GM04504 (cell line): ENCODE measurements at places on chromosomes 3 and 15.
A peak's percentile ranks its signal among the peaks of the same experiment; 100 is the strongest.

- no peak for DNase-seq
These were observed 15.0 kb downstream of the TIGIT start for GRCh38 chr3:114308830-114309229.

DNA sequence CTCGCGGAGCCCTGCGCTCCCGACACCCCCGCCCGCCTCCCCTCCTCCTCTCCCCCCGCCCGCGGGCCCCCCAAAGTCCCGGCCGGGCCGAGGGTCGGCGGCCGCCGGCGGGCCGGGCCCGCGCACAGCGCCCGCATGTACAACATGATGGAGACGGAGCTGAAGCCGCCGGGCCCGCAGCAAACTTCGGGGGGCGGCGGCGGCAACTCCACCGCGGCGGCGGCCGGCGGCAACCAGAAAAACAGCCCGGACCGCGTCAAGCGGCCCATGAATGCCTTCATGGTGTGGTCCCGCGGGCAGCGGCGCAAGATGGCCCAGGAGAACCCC, 464 bp downstream of the SOX2 start:
- no peak for DNase-seq

- DNase-seq, result peak; percentile 93
These were observed 45.6 kb downstream of the LRTM1 start for GRCh38 chr3:54882129-54882833.

DNA sequence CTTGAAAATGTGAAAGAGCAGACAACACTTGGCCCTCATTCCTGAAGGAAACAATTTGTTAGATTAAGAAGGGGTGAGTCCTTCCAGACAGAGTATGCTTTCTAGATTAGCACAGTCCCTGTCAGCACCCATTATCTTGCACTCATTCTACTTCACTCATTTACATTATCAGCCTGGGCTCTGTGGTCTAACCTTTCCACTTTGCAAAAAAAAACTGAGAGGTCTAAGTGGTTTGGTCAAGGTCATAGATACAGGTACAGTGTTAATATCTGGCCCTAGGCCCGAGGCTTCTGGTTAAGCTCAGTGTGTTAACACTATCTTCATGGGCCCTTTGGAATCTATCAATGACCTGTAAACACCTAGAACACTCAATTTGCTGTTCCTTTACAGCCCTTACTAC, 123.4 kb upstream of the LRRN1 start:
- no peak for DNase-seq

DNA sequence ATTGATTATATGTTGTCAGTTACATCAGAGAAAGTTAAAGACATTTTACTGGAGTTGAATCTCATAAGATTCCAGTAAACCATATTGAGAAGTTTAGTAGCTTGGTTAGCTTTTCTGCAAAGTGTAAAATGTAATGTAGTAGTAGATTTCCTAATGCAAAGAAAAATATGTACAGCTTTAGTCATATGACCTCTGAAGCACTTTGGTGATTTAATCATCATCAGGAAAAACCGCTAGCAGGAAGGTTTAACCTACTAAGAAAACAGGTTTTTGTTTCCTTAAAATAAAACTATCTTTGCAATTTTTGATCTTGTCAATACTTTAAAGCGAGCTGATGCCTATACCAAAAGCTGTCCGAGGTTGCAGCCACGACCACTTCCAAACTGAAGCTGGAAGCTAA, 364.6 kb upstream of the ZNF385D start:
- no peak for DNase-seq

- no peak for DNase-seq
These were observed 47.4 kb upstream of the ZBTB20 start for GRCh38 chr3:115194476-115194875.

DNA sequence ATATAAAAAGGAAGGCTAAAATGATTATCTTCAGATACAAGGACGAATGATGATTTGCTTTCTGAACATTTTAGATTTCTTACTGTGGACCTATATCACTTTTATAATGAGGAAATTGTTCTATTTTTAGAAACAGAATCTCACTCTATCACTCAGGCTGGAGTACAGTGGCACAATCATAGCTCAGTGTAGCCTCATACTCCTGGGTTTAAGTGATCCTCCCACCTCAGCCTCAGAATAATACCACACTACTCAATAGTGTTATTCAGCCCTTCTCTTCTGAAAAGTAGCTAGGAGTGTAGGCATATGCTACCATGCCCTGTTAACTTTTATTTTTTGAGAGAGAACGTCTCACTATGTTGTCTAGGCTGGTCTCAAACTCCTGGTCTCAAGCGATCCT, 15.8 kb downstream of the DNAJC13 start:
- no peak for DNase-seq

GRCh38 chr15:27742751-27743477, 356.2 kb downstream of the OCA2 start:
- no peak for DNase-seq

GRCh38 chr3:17753632-17753992, 11.2 kb upstream of the TBC1D5 start:
- no peak for DNase-seq

DNA sequence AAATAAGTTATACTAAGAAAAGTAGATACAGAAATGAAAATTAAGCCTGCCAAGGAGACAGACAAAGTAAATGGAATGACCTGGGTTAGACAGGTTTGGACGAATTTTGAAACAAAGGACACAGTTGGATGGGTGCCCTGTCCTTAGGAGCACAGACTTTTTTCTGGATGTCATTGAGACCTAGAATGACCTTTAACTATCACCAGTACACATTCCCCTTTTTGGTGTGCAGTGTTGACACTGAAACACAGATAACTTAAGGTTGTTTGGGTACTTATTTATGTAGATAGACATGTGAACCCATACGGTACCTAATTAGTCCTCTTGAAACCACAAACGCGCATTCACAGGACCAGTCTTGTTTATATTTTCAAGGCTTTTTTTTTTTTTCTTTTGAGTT, 86.7 kb downstream of the PPARG start:
- DNase-seq, result no peak

DNA sequence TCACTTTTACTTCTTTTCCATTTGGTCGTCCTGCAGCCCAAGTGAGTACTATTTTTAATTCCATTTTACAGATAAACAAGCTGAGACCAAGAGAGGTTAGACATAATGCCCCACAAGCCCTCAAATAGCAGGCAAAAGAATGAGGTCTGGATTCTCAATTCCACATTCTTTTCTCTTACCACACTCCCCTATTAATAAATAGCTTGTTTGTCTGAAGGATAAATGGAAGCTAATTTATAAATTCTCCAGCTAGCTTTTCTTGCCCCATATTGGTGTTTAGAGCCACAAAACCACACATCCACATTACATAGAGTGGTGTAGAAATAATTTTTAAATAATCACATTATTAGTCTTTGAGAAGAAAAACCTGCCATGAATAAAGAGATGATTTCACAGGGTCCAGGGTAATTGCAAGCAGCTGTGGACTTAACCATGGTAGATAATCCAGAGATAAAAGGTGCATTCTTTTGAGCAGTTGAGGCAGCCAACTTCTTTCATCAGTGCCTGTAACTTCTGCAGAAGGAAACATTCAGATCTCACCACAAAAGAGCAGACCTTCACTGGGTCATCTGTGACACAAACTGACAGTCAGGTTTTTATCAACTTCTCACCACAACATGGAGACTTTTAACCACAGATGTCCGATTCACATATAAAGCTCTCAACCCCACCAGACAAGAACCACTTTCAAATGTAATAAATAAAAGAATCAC, 313.4 kb upstream of the STT3B start:
- DNase-seq, result no peak

- no peak for DNase-seq
These were observed 64.1 kb downstream of the LSM3 start for GRCh38 chr3:14242490-14243311.

GRCh38 chr3:15360788-15361493, 28.6 kb upstream of the SH3BP5 start:
- no peak for DNase-seq

GRCh38 chr15:66919421-66919820, 146.0 kb upstream of the SMAD3 start:
- DNase-seq, result no peak

GRCh38 chr3:29686889-29687592, 406.2 kb downstream of the RBMS3 start:
- DNase-seq, result no peak

DNA sequence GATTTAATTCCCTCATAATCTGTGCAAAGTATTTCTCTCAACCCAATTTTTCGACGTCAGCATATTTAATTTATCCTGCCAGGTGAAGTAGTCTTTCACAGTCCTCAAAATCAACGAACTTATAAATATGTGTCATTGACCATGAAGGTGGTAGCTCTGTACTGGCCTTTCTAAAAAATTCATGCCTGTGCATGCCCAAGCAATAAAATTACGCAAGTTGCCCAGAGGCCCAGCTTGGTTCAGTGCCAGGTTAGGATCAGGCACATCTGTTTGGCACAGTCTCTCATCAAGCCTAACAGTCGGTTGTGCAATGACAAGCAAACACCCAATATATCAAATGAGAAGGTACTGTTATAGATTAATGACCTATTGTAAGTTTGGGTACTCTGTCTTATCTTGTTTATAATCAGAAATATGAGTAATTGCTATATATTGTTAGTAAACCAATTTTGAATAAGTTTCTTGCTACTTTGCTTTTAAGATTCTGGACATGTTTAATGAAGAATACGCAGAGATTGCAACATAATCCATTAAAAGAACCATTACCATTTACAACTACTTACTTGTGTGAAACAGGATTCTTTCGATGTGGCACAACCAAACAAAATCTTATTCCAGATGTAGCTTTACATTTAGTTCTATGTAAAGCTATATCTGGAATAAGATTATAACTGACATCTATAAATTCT, 159.0 kb upstream of the IL12A start:
- peak; percentile 74 for DNase-seq

- DNase-seq, result no peak
These were observed 183.6 kb downstream of the EPHB1 start for GRCh38 chr3:134978658-134979057.

GRCh38 chr15:27563765-27564370, 535.2 kb downstream of the OCA2 start:
- no peak for DNase-seq

- no peak for DNase-seq
These were observed 41.8 kb downstream of the AQR start for GRCh38 chr15:34927726-34928125.

DNA sequence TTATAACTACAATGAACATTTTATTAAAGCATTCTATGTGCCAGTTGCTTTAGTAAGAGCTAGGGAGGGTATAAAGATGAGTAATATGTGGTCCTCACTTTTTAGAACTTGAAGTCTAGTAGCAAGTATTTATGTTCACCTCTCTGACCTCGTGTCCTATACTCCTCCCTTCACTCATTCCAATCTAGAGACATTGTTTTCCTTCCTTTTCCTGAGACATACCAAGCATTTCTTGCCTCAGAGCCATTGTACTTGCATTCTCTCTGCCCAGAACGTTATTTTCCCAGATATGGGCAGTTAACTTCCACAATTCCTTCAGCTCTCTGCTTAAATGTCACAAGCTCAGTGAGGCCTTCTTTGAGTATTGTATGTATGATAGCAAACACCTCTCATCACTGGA, 408.6 kb downstream of the PDCD6IP start:
- DNase-seq, result no peak

DNA sequence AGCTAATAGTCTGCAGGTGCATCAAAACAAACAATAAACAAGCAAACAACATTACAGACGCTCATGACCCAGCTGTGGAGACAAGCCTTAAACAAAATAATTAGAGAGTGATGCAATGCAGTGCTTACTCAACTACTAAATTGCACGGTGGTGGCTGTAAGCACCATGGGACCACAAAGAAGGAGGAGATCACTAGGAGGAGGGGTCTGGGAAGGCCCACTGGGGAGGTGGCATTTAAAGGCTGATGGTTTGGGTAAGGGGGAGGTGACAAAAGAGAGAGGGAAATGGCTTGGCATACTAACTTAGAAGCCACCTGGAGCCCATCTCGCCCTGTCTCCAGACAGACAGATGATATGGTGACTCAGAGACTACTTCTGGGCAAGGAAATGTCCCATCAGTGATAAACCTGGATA, 516.7 kb downstream of the FOXP1 start:
- peak; percentile 26 for DNase-seq

DNA sequence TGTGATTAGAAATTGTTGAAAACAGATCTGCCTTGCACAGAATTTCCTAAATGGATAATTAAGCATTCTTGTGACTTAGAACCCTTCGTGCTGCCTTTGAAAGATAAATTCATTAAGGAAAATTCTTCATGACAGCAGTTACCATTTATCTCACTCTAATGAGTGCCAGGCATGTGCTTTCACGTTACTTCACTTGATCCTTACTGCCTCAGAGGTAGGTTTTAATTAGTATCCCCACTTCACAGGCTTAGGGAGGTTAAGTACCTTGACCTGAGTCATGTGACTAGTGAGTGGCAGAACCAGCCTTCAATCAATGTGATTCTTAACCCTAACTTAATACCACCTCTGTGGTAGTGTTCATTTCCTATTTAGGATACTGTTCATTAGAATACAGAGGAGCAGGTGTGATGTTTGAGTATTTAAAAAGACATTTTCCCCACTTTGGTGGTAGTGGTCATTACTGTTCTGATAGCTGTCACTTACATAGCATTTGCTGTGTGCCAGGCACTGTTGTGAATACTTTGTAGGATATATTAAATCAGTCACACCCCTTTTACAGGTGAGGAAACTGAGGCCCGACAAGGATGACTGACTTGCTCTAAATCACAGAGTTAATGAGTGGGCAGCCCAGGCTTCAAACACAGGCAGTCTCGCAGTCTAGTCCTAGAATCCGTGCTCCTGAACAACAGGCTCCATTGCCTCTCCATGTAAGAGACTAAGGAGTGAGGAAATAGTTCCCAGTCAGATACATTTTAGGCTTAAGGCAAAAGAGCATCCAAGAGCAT, 57.9 kb downstream of the RLBP1 start:
- DNase-seq, result no peak

GRCh38 chr3:105497386-105497785, 130.7 kb downstream of the ALCAM start:
- DNase-seq, result no peak

- no peak for DNase-seq
These were observed 60.6 kb downstream of the ALCAM start for GRCh38 chr3:105427332-105427731.

- no peak for DNase-seq
These were observed 334.2 kb upstream of the IL12A start for GRCh38 chr3:159654183-159655134.

DNA sequence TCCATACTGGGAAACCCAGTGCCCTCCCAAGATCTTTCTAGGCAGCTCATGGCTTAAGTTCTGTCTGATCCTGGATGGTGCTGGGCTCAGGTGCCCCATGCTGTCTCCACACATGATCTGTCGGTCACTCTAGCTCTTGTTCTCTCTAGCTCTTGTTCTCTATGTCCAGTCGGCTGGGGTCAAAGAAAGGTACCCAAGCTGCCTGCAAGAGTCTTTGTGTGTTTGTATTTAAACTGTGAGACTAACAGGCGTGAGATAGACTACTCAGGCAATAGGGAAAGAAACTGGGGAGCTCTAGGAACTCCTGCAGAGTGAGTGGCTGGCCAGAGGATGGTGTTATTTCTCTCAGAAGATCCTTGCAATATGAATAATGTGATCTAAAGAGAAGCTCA, 40.2 kb downstream of the GPR156 start:
- no peak for DNase-seq

DNA sequence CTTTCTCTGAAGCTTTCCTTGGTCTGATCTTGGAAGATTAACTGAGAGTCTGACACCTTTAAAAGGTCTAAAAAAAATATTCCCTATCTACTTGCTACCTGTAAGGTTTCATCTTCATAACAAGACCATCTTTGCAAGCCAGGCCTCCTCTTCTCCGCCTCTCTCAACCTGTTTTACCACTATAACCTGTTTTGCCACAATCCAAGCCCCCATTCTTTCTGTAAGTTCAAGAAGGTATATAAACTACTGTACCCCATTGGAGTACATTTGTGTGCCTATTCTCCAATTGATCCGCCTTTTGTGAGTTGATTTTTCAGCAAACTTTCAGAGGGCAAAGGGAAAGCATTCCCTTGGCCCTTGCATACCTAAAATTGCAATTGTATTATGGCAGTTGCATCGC, 319.3 kb upstream of the NECTIN3 start:
- DNase-seq, result no peak
